Neuronal stem cell (in vitro differentiated cells): ENCODE measurements at places on chromosomes 13 and 19.

- DNase-seq, result no peak
Observed at GRCh38 chr13:45297456-45298205, 43.4 kb downstream of the TPT1 start.

DNA sequence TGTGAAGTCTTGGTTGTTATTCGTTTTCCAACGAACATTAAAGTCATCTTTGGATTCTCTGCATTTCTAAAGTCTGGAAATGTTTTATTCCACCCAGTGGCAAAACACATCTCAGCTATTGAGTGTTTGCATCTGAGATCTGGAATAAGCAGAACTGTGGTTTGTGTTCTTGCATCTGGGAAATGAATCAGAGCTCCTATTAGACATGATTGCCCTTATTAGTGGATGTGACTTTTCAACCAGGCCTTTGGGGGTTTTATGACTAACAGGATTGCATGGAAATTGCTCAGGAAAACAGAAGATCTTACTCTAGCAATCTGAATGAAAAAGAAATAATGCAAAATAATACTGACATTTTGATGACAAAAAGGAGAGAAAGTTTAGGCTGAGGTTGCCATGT, 488.8 kb downstream of the IRS2 start:
- DNase-seq, result no peak

GRCh38 chr13:63693696-63694095, 2278.0 kb upstream of the PCDH20 start:
- DNase-seq, result no peak

DNA sequence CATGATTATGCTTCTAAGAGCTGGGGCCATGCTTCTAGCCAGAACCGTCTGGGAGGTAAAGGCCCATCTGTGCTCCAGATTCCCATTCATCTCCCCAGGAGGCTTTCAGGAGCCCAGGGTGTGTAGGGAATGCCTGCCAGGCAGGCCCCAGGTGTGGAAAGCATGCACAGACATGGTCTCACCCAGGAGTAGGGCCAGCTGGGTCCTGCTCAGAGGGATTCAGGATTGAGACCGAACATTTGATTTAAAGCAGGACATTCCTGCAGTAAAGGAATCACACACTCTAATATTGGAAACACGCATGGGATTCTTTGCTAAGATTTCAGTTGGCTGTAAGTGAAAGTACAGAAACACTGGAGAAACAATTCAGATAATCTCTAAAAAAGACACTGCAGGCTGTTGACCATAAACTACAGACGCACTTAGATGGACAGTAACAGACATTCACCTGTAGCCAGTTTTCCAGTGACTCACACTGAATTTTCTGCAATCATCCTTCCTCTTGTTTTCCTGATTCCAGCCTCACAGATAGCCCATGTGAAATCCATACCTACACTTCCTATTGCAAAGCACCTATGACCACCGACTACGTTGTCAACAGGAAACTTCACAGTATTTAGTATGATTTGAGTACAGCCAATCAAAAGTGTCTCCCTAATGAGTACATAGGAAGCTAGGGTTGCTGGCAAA, 257.8 kb downstream of the TBC1D4 start:
- DNase-seq, result no peak

GRCh38 chr13:62173958-62174357, 758.3 kb upstream of the PCDH20 start:
- no peak for DNase-seq

- no peak for DNase-seq
Observed at GRCh38 chr19:18057557-18057956, 29.2 kb downstream of the IL12RB1 start.

GRCh38 chr13:51782026-51782710, 21.8 kb downstream of the DHRS12 start:
- DNase-seq, result no peak

DNA sequence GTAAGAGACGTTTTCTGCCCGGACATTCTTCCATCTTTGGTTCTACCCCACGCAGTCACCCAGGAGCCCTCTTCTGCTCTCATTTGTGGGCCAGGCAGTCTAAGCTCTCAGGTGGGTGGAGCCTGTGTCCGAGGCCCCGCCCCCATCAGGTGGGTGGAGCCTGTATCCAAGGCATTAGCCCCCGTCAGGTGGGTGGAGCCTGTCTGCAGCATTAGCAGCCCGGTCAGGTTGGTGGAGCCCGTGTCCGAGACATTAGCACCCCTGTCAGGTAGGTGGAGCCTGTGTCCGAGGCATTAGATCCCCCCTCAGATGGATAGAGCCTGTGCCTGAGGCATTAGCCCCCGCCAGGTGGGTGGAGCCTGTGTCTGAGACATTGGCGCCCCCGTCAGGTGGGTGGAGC, 45.5 kb upstream of the C13orf46 start:
- no peak for DNase-seq

DNA sequence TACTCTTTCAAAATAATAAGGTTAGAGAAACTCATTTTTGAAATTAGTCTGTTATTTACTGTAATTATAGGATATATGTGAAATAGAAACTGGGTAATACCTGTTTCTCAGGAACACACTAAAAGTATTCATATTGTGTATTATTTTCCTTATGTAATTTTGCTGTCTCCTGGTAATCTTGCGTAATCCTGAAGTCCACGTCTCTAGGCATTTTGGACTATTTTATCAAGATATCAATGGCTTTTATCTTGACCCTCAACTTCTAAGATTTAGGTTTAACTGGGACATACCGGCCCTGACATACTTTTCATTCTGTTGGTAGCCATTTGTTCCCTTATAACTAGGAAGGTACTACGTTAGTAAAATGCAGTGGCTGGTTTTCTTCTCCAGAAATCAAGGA, 80.3 kb downstream of the PAN3 start:
- DNase-seq, result no peak

DNA sequence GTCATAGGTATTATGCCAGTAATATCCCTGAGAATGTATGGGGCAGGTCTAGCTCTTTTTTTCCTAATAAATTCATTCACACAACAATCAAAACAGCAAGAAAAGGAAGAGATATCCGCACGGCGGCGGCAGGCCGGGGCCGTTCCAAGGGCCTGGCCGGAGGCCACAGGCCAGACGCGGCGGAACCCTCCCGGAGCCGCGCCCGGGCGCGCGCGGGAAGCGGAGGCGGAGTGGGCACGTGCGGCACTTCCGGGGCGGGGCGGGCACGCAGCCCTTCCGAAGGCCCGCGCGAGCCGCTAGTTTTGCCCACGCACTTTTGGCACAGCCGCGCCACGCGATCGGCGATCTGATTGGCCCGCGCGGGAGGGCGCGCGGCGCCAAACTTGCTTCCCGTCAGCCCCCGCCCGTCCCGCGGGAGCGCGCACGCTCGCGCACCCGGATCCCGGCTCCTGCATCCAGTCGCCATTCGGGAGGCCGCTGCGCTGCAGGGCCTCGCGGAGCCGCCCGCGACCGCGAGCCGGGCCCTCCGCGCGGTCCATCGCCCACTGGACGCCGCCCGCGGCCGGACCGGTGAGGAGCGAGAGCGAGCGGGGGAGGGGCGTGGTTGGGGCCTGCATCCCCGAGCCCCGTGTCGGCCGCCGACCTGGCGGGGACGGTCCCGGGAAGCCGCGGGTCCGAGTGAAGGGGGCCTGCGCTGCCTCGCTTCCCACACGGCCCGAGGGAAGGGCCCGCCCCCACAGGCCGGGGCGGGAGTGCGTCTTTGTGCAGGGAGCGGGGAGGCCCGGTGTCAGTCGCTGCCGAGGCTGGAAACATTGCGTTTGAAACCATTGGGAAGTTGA, at the start of gene CHAMP1:
Gene CHAMP1 (plus strand): TSS at position 430 of the 839 bp plus-strand sequence. CDS start 9,340 bp downstream, outside the sequence.
- peak; percentile 91 for DNase-seq

DNA sequence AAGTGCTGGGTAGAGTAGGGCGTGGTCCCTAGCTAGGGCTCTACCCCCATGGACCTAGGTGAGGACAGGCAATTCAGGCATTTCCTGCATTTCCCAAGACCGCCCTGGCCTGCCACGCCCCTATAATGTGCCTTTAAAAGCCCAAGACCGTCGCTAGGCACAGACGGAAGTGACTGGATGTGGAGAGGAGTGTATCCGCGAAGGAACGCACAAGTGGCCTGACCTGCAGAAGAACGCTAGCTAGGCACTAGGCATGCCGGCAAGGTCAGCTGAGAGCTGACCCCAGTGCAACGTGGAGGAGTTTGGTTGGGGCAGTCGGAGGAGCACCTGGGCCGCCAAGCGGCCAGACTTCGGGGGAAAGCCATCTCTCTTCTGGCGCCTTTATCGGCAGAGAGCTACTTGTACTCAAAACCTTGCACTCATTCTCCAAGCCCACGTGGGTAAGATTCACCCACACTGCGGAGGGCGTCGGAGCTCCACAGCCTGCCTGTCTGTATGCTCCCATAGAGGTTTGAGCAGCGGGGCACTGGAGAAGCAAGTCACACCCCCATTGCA, 370.0 kb downstream of the FGF9 start:
- no peak for DNase-seq

- peak; percentile 90 for DNase-seq
Observed at GRCh38 chr19:50728084-50728737, 5.0 kb downstream of the CLEC11A start.

- DNase-seq, result no peak
Observed at GRCh38 chr19:6226444-6227155, 53.2 kb downstream of the MLLT1 start.

DNA sequence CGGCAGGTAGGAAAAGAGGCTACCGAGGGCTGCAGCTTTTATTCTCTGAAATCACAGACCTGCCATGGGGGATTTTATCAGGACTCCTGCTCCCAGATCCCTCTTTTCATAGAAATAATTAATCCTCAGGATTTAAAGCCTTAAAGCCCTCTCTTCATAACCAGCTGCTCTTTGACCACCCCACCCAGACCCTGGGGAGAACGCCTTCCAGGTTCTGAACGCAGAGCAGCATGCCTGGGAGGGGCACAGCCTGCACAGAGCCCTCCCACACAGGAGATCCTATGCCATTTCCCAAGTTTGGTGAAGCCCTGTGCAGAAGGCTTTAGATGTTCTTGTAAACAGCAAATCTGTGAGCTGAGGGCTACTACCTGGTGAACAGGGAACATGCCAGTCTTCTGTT, 91.1 kb downstream of the STOML3 start:
- no peak for DNase-seq

- no peak for DNase-seq
Observed at GRCh38 chr13:104485571-104485970, 1419.4 kb upstream of the SLC10A2 start.

GRCh38 chr19:32672841-32673240, 2.1 kb downstream of the ANKRD27 start:
- no peak for DNase-seq

DNA sequence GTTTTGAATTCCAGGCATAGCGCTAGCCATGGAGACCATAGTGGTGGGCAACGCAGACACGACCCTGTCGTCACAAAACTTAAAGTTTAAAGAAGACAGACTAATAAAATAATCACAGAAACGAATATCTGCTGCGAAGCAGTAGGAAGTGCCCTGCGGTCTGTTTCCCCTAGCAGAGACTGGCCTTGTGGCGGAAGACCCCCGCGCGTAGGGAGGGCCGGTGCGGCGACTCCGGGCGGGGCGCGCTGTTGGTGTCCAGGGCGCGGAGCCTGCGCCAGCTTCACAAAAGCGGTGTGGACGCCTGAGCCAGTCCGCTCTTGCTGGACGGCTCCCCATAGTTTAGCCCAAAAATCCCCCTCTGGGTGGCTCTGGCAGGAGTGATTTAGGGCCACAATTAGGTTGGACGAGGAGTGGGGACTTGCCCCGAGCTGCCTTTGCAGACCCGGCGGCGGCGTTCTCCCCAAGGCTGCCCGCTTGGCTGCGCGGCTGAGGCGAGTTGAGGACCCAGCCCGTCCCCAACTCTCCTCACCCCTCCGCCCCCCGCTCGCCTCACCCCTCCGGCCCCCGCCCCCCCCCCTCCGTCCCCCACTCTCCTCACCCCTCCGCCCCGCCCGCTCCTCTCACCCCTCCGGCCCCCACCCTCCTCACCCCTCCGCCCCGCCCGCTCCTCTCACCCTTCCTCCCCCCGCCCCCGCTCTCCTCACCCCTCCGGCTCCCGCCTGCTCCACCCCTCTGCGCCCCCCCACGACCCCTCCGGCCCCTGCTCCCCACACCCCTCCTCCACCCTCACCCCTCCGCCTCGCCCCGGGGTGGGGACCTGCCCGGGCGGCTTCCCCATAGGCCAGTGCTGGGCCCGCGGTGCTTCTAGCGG, 14.2 kb upstream of the LATS2 start:
- no peak for DNase-seq

DNA sequence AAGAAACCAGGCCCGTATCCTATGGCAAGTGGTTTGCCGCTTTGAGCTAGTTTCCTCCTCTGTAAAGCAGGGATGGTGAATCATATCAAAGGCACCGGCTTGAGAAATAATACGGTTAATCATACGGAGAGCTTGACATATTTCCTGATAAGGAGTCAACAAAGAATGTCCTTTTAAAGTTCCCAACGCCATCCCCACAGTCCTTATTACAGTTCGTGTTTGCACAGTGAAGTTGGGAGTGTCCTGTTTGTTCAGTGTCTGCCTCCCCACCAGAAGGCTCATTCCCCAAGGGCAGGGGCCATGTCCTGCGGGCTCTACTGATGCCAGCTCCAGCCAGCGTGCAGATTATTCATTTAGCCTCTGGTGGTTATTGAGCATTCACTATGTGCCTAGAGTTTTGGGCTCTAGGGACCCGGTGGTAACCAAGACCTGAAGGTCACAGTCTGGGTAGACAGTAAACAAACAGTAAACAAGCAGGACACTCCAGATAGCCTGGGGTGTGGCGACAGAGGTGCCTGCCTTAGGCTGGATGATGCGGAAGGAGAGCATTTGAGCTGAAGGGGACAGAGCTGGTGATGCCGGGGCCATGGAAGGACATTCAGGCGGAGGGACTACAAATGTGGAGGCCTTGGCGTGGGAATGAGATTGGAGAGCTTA, 6.3 kb downstream of the GRAMD1A start:
- DNase-seq, result no peak

DNA sequence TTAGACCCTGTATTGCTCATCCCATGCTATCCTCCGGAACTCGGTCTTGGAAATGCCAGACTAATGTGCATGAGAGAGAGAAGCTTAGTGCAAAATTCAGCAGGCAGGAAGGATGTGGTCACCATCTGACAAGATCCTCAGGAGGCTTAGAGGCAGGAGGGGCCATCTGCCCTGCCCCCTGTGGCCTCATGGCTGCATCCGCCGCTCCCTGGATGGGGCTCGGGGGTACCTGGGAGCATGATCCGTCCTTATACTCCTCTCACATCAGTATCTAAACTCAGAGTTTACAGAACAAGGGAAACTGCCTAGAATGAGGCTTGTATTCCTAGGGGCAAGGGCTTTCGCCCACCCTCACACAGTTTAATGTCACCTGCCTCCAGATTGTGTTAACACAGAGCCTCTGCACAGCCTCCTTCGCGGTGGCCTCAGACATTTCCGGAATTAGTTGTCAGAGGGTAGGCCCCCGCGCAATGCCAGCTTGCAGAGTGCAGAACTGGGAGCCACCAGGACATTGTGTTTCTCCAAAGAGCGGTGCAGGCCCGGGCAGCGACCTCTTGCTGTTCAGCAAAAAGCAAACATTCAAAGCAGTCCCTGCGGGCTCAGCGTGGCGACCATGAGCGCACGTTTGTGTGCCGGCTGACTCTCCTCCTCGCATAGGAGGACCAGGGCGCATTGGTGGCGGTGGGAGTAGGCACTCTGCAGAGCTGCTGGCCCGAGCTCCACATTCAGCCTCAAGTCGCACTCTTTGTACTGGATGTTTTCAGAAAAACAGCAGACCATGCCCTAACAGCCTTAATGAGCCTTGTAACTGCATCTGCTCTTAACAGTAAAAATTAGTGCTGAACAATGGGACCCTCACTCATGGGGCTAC, 39.1 kb downstream of the GPR12 start:
- no peak for DNase-seq

- no peak for DNase-seq
Observed at GRCh38 chr13:21310220-21310619, 133.8 kb downstream of the MRPL57 start.

GRCh38 chr13:99384468-99384867, 77.3 kb upstream of the GPR183 start:
- DNase-seq, result no peak
